ENCODE measurements at places on chromosomes 4 and X.

DNA sequence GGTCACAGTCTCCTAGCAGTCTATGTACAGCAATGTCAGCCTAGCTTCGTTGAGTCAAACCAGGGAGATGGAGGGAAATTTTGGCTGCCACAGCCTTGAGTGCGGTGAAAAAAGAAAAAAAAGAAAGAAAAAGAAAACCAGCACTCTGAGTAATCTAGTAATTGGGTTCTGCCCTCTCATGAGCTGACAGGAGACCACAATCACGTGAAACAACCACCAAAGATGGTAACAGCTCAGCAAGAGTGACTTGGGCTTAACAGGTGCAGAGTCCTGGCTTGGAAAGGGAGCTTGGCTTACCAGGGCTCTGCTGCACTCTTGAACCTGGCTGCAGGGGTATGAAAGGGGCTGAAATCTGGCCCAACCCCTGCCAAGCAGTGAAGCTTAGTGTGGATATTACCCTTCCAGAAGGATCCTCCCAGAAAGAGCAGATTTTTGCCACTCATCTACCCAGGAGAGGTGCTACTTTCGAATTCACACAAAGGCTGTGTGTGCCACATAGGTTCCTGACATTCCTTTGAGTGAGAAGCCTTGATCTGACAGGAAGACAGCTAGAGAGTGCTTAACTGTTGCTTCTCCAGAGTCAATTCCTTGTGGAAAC lies 350.3 kb downstream of the PTTG2 start:
- no peak for DNase-seq

DNA sequence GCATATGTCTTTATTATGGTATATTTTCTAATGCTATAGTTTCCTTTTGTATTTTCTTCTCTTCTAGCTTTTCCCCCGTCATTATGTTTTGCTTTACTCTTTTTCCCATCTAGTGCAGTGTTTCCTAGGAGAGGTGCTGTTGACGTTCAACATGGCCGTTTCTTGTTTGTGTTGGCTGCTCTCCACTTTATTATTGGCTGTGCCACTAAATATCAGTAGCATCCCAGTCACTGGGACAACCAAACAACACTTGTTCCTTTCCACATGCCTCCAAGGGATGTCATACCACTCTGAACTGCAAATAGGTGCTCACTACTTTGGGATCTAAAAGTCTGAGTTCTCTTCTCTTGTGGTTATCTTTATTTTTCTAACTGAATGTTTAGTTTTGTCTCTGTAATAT lies 26.5 kb downstream of the GBA3 start:
- no peak for DNase-seq

GRCh38 chrX:124805486-124805885 lies 459.1 kb downstream of the SH2D1A start:
- DNase-seq: no peak

- no peak for DNase-seq
These were observed 2052.8 kb upstream of the TENM3 start for GRCh38 chr4:180190382-180190781.

GRCh38 chr4:17058916-17059741 lies 160.7 kb upstream of the LDB2 start:
- DNase-seq: no peak

GRCh38 chr4:2598511-2599303 lies 62.3 kb downstream of the FAM193A start:
- DNase-seq: peak; percentile 34

DNA sequence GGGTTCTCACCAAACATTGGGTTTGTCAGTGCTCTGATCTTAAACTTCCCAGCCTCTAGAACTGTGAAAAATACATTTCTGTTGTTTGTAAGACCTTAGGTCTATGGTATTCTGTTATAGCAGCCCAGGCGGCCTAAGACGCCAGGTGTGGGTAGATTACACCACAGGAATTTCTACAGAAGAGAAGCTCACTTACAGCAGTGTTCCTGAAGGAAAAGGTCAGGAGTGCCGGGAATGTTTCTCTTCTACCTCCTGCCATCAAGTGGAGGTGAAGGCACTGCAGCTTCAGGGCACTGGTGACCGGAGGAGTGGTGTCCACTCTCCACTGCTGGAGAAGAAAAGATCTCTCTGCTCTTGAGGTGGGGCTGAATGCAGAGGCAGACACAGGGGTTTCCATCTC lies 45.7 kb downstream of the FHDC1 start:
- DNase-seq: no peak

- no peak for DNase-seq
These were observed 624.0 kb downstream of the MID1IP1 start for GRCh38 chrX:39425124-39425806.

- no peak for DNase-seq
These were observed 105.8 kb upstream of the NWD2 start for GRCh38 chr4:37138789-37139188.

- no peak for DNase-seq
These were observed 240.8 kb downstream of the STK32B start for GRCh38 chr4:5292101-5292500.

- DNase-seq: peak; percentile 55
These were observed 405.2 kb downstream of the FAT4 start for GRCh38 chr4:125719987-125720386.

GRCh38 chr4:153318696-153319320 lies 25.7 kb upstream of the MND1 start:
- DNase-seq: peak; percentile 62

DNA sequence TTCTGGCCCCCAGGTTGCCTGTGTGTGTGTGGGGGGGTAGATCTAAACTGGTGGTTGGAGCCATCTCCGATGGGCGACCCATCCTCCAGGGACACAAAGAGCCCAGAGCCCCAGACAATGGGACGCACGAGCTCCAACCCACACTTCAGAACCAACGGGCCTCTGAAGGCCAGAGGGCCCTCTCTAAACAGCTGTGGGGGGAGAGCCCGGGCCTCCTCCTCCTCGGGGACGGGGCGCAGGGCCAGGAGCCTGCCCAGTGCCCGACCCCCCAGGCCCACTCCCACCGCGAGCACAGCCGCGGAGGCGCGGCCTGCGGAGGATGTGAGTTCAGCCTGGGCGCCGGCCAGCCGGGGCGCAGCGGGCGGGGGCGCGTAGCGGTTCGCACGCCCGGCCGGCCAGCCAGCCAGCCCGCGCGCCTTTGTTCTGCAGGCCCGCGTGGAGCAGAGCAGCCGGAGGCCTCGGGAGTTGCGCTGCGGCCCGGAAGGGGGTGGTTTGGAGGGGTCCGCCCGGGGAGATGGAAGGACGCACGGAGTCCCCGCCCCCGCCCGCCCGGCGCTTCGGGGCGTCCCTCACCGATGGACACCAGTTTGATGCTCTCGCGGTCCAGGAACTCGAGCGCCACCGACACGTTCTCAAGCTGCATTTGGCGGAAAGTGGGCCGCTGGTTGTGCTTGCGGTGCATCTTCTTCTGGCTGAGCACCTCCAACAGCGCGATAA lies 4.0 kb downstream of the FLNA start:
- DNase-seq: peak; percentile 26

DNA sequence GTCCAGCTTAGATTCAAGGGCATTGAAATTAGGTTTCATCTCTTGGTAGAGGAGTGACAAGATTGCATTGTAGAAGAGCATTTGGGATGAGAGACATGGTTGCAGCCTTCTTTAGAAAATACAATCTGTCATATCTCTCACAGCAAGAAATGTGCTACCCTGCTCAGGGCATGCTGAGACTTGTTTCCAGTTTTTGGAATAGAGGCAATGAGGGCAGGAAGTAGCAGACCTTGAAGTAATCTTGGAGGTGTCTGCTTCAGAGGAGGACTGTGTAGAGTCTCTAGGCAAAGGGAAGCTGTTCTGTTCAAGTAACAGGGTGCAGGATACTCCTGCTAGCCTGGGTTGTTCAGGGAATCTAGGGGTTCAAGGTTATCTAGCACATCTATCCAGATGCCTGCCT lies 116.1 kb upstream of the ZNF827 start:
- DNase-seq: no peak

Measured in endothelial cell of umbilical vein (primary cell).